Stimulated activated CD8-positive, alpha-beta memory T cell treated with anti-CD3 and anti-CD28 coated beads, Interleukin-2, amount 100 ng/mL, for 48 hours (primary cell): ENCODE measurements at places on chromosomes 3 and 15.

- no peak for DNase-seq
Observed at GRCh38 chr3:66885326-66886000, 112.6 kb upstream of the KBTBD8 start.

DNA sequence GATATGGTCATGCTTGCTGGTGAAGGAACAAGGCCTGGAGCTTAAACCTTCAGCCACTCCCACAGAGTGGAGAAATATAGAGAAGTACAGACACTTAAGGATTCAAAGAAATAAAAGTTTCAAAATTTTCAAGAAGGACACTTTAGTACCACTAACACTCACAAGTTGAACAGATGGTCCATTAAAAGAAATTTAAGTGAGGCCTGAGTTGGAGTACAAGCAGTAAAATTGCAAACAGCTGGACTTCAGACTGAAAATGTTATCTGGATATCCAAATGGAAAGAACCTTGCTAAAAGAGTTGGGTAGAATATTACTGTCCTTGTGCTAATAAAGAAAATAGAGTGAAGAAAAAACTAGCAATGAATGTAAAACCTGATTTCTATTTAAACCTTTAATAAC lies 397.1 kb upstream of the KCNMB2 start:
- DNase-seq: no peak

- DNase-seq: peak; percentile 38
Observed at GRCh38 chr15:59918994-59919951, 84.8 kb upstream of the FOXB1 start.

GRCh38 chr3:112030901-112031300 lies 3.6 kb upstream of the TMPRSS7 start:
- no peak for DNase-seq

GRCh38 chr3:168425936-168426595 lies 330.3 kb upstream of the GOLIM4 start:
- DNase-seq: no peak

GRCh38 chr3:41276191-41276590 lies 76.9 kb downstream of the CTNNB1 start:
- DNase-seq: no peak

- no peak for DNase-seq
Observed at GRCh38 chr3:49173116-49173791, 1.9 kb downstream of the KLHDC8B start.
